ENCODE measurements at places on chromosomes 7 and 10.
A peak's percentile ranks its signal among the peaks of the same experiment; 100 is the strongest.

DNA sequence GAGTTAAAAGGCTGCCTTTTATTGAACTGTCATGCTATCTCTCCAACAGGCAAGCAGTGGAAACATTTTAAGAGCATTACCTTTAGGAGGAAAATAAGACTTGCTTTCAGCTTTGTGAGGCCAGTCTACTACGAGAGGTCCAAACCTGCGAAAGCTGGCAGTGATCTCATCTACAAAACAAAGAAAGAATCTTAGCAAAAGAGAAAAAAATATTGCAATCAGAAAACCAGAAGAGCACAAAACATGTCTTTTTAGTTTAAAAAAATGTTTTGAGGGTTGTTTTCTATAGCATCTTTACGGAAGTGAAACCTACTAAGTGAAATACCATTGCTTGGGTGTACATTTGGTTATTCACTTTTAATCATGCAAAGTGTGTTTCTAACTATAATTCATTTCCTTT lies 147.9 kb downstream of the CPEB3 start:
- DNase-seq: no peak

- peak; percentile 52 for DNase-seq
These were observed 91.2 kb downstream of the GTF2IRD1 start for GRCh38 chr7:74544706-74545469.

- DNase-seq: no peak
These were observed 546.8 kb upstream of the FOXK1 start for GRCh38 chr7:4135301-4135700.

- no peak for DNase-seq
These were observed 279.2 kb downstream of the MAD1L1 start for GRCh38 chr7:1953199-1954190.

DNA sequence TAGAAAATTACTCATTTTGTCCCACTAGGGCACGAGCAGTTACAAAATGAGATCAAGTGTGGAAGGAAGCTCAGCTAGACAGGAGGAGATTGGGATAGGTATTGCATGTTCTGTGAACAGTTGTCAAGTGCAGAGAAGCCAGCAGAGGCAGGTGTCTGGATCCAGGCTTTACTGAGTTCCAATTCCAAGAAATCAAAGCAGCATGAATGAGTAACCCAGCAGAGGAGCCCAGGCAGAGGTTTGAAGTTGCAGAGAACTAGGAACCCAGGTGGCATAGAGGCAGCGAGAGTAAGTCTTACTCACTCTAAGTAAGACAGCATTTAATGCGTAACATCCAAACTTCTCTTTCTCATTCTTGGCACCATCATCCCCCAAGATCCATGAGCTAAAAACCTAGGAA lies 11.8 kb downstream of the MRC1 start:
- DNase-seq: no peak

DNA sequence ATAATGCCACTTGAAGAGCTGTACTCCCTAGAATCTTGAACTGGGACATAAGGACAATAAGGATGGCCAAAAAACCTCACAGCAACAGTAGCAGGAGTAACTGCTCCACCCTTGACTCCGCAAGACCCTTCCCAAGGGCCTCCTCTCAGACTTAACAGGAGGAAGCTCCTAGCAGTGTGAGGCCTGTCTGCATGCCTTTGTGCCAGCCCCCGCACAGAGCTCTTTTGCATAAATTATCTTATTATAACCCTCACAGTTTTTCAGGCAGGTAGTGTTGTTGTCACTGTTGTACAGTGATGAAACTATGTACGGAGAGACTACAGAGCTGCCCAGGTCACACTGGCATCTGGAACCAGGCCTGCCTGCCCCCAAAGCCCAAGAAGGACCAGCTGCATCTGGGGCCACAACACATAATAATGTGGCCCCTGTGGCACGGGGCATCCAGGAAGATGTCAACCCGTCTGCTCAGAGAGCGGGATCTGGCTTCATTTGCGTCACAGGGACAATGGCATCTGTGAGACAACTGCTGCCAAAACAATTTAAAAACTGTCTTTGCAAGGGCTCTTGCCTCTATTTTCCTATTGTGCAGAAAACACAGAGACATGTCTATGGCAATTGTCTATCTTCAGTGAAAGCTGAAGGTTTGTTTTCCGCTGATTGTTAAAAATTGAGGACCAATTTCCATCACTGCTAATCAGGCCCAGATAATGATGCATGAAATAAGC lies 249.3 kb upstream of the GRB10 start:
- no peak for DNase-seq

DNA sequence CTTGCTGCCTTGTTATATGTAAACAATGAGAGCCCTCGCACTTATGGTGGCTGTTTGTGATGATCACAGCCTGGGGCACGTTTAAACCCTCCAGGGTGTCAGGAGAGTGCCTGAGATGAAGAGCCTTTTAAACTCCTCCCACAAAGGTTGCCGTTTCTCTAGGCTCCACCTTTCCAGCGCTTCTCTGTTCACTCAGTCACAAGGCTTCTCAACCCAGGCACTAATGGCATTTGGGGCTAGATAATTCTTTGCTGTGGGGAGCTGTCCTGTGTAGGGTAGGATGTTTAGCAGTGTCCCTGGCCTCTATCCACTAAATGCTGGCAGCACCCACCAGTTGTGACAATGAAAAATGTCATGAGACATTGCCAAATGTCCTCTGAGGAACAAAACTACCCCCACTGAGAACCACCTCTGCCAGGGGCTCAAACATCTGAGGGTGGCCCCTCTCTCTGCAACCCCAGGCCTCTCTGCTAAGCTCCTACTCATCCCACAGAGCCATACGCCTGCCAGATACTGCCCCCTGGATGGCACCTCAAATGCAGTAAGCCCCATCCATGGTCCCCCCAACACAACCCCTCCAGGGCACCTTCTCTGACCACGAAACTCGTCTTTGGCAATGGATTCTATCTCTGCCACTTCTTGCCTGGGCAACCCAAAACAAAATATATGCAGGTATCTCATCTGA lies 144.3 kb upstream of the ZMIZ1 start:
- DNase-seq: no peak

GRCh38 chr7:135508883-135509588 lies 866 bp downstream of the CNOT4 start:
- DNase-seq: peak; percentile 43

- DNase-seq: no peak
These were observed 108.2 kb upstream of the KAT6B start for GRCh38 chr10:74718208-74718607.

GRCh38 chr7:150434240-150434639 lies 16.2 kb upstream of the GIMAP8 start:
- DNase-seq: no peak

DNA sequence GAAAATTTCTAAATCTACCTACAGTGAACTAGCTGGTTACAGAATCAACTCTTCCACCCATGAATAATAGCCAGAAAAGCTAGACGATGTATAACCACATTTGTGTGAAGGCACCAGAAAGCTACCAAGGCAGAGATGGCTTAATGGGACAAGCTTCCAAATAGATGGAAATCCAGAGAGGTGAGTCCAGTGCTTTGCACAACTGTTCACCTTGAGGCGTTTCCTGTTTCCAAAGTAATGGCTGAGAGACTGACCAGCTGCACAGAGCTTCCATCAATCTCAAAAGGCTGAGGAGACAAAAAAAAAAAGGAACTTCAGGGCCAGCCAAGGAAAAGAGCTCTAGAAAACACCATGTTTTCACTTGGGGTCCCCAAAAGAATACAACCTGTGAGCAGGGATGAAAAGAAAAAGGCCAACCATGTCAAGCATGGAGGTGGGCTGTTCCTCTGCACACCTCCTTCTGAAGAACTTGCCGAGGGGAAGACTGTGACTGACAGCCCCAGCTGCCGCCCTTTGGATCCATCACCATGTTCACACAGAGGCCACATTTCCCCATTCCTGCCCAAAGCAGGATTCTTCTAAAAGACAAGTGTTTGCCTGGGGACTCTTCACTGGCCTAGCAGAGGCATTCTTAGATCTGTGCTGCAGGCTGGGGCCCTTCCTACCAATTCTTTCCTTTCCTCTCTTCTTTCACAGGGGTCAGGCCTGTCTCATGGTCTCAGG lies 72.9 kb downstream of the ARHGAP21 start:
- DNase-seq: no peak

GRCh38 chr7:100477871-100478267 lies 1.1 kb downstream of the TSC22D4 start:
- no peak for DNase-seq

DNA sequence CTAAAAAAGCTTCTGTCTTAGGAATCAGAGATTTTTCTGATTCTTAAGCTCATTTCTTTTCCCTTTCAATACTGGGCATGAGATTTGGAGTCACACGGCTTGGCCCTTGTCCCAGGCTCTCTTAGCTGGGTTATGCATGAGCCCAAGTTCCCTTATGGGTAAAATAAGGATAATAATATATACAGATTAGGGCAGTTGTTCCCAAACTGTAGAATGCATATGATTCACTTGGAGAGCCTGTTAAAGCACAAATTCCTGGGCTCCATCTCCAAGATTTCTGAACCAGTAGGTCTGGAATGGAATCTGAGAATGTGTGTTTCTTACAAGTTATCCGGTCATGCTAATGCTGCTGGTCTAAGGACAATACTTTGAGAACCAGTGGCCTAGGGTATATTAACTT lies 154.0 kb downstream of the REEP3 start:
- no peak for DNase-seq

DNA sequence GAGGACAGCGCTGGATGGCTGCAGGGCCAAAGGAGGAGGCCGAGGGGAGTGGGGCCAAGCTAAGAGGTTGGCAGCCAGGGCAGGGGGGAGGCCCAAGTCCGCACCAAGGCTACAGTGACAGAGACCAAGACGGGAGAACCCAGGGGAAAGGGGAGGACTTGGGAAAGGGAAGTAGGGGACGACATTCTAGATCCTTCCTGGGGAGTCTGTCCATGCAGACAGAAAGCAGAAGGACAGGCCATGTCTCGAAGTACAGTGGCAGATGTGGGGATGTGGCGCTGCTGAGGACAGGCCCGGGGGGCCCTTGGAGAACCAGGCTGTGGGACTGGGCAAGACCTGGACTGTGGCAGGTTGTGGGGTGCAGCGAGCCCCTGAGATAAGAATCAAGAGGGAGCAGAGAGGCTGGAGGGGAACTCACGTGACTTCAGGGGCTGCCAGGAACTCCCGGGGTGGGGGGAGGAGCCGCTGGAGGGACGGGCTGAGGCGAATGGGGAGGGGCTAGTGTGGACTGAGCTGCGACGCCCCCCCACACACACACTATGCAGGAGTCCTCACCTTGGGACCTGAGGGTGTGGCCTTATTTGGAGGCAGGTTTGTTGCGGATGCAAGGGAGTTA lies 68.5 kb upstream of the TNRC18 start:
- DNase-seq: no peak

DNA sequence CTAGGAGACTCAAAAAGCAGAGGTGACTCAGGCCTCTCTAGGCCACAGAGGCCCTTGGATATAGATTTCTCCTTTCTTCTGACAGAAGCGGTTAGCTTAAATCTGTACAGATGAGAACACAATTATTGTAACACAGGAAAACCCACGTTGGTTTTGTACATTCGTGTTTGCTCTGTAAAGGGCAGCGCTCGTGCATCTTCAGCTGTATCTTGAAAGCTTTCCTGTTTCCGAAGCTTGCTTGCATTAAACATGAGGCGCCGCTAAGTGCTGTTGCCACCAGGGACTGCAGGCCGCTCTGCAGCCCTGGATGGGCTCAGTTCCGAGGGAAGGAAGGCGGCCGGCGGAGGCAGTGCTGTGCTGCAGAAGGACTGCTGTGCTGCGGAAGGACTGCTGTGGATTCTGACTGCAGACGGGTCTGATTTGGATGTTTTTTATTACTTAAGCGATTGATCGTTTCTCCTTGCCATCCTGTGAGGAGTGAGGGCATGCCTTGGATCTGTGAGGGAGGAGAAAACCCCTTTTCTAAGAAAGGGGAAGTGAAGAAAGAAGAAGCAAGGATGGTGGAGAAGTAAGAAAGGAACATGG lies 53.3 kb downstream of the FHIP2A start:
- peak; percentile 26 for DNase-seq

DNA sequence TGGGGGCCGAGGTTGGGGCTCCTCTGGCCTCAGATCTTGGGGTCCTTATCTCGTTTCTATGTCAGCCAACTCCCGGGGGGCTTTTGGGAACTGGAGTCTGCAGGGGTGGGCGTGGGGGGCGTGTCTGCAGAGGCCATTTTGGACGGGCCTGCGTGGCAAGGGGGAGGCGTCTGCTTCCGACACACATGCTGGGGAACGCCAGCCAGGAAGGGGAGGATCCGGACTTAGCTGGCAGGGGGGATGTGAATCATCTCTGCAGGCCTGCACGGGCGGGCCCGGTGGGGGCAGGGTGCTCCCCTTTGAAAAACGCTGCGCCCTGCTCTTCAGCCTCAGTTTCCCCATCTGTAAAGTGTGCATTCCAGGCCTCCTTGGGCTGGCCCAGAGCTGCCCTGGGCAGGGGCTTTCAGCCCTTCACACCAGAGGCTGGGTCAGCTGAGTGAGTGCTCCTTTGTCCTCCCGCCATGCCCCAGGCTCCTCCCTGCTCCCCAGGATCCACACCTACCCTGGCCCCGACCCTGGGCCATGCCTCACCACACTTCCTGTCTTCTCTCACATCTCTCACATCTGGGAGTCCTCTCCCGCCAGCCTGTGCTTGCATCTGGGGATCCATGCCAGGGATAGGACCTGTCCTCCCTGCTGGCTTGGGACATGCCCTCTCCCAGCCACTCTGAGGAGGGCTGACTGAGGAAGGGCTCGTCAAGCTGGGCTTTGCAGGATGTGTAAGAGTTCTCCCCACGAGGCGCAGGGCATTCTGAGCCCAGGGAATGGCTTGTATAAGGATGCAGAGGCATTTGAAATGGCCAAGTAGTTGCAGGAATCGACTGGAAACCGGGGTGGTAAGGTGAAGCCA lies 172.6 kb upstream of the TNRC18 start:
- DNase-seq: peak; percentile 90

DNA sequence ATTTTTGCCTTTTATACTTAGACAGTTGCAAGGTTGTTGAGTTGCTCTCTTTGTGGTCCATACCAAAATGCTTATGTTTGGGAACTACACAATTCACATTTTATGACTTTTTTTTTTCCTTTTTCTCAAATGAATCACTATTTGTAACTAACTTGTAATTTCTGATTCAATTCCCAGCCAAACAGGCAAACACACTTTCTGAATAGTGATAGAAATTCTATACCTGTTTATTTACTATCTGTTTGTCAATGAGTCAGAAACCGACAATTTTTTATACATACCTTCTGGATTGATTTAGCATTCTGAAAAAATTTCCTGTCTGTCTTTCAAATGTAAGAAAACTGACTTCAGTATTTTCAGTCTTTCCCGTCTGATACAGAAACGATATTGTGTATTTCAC lies 69.1 kb downstream of the MBL2 start:
- no peak for DNase-seq

GRCh38 chr7:474605-475424 lies 44.8 kb downstream of the PDGFA start:
- DNase-seq: no peak

Data from activated CD4-positive, alpha-beta T cell treated with anti-CD3 and anti-CD28 coated beads, Interleukin-2, Interleukin-6, amounts not matched to agents 100 ng/mL and 50 ng/mL, durations not matched to agents 16 hours and 8 hours (primary cell).